Activated CD8-positive, alpha-beta memory T cell treated with anti-CD3 and anti-CD28 coated beads for 1 hour (primary cell): ENCODE measurements at places on chromosomes 12 and 14.

DNA sequence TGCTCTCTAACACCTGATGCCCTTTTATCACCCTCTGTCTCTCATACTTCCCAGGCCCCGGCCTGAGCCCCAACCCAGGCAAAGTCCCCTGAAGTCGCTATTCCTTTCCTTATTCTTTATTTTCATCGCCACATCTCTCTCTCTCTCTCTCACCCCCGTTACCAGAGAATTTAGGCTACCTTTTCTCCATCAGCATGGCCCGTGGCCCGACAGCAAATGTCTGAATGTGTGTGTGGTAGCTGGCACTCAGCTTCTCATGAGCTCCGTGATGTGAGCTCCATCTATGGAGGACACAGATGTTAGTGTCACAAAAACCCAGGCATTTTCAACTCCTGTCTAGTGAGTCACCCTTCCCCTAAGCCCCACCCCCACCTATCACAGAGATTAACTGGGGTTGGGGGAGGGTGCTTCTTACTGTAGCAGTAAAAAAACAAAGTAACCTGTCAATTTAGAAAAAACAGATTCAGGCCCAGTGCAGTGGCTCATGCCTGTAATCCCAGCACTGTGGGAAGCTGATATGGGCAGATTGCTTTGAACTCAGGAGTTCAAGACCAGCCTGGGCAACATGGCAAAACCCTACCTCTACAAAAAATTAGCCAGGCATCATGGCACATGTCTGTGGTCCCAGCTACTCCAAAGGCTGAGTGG lies 53.8 kb downstream of the VCPKMT start:
- DNase-seq = peak; percentile 61

- no peak for DNase-seq
Observed at GRCh38 chr14:52960627-52961026, 9.8 kb upstream of the FERMT2 start.

- DNase-seq = no peak
Observed at GRCh38 chr14:58275527-58276190, 22.7 kb upstream of the ARID4A start.

DNA sequence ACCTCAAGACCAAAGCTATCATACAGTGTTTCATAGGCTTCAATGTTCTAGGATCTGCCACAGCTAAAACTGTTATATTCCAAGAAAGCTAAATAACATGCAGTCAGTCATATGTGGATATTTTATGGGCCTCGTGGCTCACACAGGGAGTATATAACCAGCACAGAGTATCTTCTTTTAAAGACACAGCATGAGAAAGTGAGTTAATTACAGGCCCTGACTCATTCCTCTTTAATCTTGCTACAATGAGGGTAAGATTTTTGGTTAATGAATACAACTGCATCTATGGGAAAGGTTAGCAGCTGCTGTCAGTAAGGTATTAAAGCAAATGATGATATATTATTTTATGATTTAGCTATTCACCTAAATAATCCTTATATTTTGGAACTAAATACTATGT lies 111.0 kb downstream of the TRAFD1 start:
- DNase-seq = no peak

GRCh38 chr12:104223712-104224111 lies 8.1 kb downstream of the TXNRD1 start:
- no peak for DNase-seq

GRCh38 chr12:11085419-11085818 lies 6.7 kb downstream of the TAS2R43 start:
- no peak for DNase-seq

DNA sequence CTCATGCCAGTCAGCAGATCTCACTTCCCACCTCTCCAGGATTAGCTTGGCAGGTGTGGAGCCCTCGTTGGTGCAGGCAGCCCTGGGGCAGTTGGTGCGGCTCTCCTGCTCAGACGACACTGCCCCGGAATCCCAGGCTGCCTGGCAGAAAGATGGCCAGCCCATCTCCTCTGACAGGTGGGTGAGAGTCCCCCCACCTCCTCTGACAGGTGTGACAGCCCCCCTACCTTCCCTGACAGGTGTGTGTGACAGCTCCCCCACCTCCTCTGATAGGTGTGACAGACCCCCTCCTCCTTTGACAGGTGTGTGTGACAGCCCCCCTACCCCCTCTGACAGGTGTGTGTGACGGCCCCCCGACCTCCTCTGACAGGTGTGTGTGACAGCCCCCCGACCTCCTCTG lies 26.3 kb downstream of the PAPLN start:
- DNase-seq = no peak

GRCh38 chr14:52553002-52553670 lies 500 bp downstream of the GPR137C start:
- DNase-seq = peak; percentile 22

- no peak for DNase-seq
Observed at GRCh38 chr14:48193893-48194292, 518.5 kb upstream of the MDGA2 start.

GRCh38 chr12:101745481-101745880 lies 6.2 kb upstream of the SYCP3 start:
- no peak for DNase-seq

- no peak for DNase-seq
Observed at GRCh38 chr12:81639196-81639595, 120.0 kb downstream of the PPFIA2 start.

DNA sequence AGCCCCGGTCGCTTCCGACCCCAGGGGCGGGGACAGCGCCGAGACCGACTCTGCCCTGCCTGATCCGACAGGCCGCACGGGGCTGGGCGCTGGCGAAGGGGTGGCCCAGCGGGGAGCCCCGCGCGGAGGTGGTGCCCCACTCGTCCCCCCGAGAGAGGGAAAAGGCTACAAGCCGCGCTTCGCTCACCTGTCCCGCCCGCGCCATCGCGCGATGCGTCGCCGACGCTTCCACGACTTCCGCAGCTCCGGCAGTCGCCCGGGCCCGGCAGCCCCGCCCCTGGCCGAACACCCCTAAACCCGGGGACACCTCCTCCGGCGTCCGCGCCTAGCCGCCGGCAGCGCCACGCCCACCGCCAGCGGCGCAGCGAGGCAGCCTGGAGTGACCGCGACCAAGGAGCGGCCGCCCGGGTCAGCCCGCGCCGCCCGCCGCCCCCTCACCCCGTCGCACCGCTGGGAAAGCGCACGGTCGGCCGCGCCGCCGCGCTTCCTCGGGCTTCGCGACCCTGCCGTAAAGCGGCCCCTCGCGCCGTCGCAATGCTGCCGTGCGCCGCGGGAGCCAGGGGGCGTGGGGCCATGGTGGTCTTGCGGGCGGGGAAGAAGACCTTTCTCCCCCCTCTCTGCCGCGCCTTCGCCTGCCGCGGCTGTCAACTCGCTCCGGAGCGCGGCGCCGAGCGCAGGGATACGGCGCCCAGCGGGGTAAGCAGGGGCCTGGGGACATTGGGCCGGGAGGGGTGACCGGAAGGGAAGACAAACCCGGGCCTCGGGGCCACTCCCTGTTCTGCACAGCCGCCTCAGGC lies at the start of the genes BAG5 and COA8:
Gene BAG5 (minus strand): TSS at position 229 of the 797 bp plus-strand sequence. CDS start 1,493 bp downstream, outside the sequence.
Gene COA8 (plus strand): TSS at position 532 of the 797 bp plus-strand sequence. CDS start 42 bp downstream, at position 574.
- peak; percentile 38 for DNase-seq

DNA sequence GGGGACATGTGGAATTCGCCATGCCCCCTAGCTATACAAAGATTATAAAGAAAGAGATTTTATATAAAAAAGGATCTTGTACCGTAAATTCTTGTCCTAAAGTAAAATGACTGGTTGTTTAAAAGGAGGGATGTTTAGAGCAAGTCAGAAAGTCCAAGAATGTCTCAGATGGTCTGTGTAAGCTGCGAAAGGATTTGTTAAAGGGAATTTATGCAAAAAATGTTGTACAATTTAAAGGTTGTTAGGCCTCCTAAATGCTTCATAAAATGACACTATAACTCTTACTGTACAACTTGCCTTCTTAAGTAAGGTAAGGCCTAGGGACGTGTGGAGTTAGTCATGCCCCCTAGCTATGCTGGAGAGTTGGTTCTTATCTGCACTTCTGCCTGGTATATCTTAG lies 237.6 kb downstream of the KCNH5 start:
- DNase-seq = no peak

DNA sequence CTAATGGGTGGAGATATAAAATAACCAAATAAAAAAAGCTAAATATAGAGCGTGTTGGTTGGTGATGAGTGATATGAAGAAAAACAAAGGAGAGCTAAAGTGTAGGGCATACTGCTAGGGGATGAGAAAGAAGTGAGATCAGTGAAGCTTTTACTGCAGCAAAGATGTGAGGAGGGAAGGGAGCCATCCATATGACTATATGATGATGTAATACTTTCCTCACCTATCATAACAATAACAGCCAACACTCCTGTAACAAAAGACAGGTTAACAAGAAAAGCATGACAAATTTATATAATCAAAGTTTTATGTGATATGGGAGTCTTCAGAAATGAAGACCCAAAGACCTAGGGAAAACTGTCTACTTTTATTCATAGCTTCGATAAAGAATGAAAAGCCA lies 57.4 kb upstream of the LRFN5 start:
- DNase-seq = no peak

DNA sequence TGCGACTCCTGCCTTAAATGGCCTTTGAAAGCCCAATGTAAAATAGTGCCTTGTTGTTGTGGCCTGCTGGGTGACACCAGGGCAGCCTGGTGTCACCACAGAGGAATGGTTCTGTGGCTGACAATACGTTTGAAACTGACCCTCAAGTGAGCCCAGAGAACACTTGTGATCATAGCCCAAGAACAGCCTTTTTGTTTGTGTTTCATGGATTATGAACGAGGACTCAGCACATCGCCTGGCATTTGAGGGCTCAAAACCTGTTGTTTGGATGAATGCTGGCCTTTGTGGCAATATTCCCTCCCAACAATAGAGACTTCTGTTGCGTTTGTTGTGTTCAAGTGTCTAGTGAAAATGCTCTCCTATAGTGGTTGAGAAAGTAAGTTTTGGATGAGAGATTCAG lies 48.5 kb downstream of the TSPAN9 start:
- DNase-seq = no peak

DNA sequence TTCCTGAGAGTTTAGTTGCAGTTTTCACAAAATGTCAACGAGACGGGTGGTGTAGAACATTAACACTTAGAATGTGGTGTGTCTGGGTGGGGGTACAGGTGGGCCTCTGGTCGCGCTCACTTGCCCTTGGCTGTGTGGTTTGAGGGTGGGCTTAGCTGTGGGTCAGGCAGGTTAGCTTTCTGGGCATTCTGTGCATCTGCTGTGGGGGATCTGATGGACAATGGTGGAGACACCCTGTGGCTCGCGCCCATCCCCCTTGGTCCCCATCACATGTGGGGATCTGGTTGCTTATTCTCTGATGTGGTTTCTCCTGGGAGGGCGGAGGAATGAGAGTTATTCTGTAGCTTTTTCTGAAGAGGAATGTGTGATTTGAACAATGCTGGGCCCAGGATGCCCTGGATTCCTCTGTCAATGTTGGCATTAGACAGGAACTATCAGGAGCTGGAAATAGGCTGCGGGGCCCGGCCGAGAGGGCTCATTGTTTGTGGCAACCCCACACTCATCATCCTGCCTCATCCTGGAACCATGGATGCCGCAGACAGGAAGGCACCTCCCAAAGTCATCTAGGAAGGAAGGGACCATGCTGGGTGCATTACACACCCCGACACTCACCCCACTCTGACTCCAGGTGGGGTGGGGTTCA lies 101.6 kb downstream of the TSPAN9 start:
- DNase-seq = no peak

- no peak for DNase-seq
Observed at GRCh38 chr12:65858831-65859230, 34.5 kb downstream of the HMGA2 start.

- no peak for DNase-seq
Observed at GRCh38 chr14:94384342-94384741, 4.1 kb downstream of the SERPINA1 start.

DNA sequence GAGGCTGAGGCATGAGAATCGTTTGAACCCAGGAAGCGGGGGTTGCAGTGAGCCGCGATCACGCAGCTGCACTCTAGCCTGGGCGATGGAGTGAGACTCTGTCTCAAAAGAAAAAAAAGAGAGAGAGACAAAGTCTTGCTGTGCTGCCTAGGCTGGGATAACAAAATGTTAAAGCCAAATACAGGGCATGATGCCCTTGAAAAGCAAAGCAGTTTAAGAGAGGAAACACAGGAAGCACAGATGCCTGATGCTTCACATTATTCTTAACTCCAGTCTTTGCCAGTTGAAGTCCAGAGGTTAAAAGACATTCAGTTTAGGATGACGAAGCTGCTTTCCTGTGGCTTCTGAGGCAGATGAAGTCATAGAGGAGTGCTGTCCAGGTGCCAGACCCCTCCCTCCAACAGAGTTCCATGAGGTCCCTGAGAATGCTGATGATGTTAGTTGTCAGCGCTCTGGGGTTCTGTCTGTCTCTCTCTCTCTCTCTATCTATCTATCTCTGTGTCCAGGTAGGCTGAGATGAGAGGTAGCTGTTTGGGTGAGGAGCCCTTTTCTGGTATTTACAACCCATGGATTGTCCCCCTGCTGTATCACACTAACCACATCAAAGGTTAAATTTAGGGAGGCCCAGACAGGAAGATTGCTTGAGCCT lies 4.9 kb upstream of the MRPL52 start:
- DNase-seq = no peak

DNA sequence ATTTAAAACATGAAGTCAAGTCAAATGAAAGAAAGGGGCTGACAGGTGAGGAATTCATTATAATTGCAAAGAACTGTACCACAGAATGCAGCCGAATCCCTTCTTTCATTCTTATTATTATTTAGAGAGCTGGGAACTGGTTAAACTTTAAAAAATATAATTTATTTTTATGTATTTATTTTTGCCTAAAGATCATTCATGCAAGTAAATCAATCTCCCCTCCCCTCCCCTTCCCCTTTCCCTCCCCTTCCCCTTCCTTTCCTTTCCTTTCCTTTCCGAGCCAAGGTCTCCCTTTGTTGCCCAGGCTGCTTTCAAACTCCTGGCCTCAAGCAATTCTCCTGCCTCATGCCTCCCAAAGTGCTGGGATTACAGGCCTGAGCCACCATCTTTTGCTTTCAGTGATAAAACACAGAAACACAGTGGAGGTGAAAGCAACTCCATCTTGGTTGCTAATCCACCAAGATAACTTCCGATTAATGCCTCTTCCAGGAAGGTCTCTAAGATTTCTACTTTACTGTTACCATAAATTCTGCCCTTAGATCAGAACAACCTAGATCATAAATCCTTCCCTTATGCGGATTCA lies 6.0 kb upstream of the UBC start:
- DNase-seq = no peak

DNA sequence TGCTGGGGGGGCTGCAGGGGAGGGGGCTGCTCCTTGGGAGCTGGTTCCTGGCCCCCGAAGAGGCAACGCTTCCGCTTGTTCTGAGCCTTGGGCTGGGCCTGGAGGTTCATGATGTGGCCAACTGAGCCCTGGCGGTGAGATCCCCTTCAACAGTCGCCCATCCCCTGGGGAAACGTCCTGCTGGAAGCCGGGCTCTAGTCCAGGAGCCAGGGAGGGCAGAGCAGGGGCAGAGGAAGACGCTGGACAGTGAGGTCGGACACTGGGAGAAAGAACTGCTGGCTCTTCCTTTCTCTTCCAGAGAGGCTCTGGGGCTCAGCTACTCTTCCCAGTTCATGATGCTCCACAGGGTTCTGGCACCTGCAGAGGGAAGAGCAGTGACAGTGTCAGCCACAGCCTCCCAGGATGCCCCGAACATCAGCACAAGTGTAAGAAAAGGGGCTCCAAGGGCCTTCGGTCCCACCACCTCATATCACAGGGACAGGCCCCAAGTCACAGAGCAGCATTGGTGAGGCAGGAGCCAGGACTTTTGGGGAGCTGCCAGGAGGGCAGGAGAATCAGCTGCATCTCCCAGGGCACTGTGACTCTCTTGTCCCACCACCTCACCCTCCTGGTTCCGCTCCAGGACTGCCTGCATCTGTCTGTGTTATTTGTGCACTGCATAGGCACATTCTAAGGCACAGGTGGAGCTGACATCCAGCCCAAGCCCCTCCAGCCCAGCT lies 25.9 kb upstream of the PNMA1 start:
- no peak for DNase-seq
